SK-MEL-5 (cell line): ENCODE measurements at places on chromosomes 13 and 19. TPM values are rescaled to one million over a fixed set of nuclear protein-coding genes. Genes with fewer than 3 reads are reported as not detected.
A peak's percentile ranks its signal among the peaks of the same experiment; 100 is the strongest.

Gene CCDC122
- 8.1 and 11.7 TPM in 2 replicates for total RNA-seq

Gene SELENOV
- total RNA-seq, result not detected in 2 replicates

Gene LMTK3
- total RNA-seq, result not detected in 2 replicates

Gene PABPC3
- total RNA-seq, result 0.11 and 0.13 TPM in 2 replicates

Gene SLC1A5
- 90.2 and 105 TPM in 2 replicates for total RNA-seq

Gene CEACAM21
- total RNA-seq, result 0.21 TPM in 1 of 2 replicates, not detected in the other

Gene AKAP8L
- total RNA-seq, result 41.1 and 41.9 TPM in 2 replicates

Gene PSG1
- total RNA-seq, result not detected in 2 replicates

Gene YJEFN3
- 0.08 and 0.32 TPM in 2 replicates for total RNA-seq

GRCh38 chr19:18020212-18021085 is 12.5 kb downstream of the ARRDC2 start:
- no peak for DNase-seq

DNA sequence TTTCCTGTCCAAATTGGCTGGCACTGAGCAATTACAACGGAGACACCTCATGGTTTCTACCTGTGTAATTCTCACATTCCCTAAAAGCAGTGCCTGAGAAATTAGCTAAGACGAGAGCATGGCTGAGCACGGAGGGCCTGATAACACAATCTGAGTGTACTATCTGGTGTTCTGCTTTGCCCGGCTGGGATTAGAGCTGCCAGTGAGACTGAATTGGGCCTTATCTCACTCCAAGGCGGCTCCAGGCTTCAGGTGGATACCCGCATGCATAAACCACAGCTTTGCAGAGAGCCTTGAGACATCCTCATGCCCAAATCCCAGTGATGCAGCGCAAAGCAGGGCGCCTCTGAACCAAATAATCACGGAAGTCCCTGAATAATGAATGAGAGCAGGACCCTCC is 172.3 kb downstream of the OXGR1 start:
- DNase-seq, result no peak

DNA sequence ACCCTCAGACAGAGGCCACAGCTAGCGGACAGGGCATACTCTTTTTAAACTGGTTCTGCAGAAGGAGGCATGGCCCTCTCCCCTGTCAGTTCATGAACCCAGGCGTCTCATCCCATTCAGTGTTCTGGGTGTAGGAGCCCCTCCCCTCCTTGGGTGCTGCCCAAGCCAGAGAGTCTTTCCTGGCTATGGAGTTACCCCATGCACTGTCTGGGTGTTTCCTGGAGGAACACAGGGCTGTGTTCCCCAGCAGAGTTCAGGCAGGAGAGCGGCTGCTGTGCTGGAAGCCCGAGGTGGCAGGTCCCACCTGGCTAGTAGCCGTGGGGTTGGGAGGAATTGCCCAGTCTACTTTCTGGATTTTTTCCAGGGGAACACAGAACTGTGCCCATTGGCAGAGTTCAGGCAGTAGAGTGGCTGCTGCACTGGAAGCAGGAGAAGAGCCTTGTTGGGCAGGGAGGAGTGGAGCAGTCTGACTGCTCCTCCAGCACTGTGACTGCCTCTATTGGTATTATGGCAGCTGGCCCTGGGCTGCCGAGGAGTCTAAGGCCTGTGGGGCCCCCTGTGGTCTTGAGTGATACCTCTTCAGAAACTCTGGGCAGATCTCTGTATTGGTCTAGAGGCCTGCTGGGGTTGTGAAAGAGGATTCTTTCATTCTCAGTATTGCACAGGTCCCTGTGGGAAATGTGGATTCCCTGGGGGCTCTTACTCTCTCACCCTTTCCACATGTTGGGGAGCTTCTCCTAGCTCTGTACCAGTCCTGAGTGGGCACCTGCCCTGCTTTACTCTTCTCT is 168.3 kb downstream of the PCDH20 start:
- DNase-seq, result no peak

GRCh38 chr13:42215578-42216421 is 56.2 kb upstream of the AKAP11 start:
- DNase-seq, result peak; percentile 69

DNA sequence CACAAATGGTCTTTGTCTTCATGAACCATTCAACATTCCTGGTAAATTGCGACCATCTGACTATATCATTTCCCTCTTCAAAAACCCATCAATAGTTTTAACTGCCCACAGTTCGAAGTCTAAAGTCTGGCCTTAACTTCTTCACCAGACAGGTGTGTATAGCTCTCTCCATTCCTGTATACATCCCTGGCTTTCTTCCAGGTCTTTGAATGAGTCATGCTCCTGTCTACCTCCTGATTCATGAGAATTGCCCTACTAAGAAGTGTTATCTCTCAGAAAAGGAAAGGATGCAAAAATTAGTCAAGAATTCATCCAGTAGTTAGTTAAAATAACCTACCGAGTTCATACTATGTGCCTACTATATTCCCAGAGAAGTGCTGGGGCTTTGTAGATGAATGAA is 225.0 kb downstream of the TBC1D4 start:
- DNase-seq, result no peak

DNA sequence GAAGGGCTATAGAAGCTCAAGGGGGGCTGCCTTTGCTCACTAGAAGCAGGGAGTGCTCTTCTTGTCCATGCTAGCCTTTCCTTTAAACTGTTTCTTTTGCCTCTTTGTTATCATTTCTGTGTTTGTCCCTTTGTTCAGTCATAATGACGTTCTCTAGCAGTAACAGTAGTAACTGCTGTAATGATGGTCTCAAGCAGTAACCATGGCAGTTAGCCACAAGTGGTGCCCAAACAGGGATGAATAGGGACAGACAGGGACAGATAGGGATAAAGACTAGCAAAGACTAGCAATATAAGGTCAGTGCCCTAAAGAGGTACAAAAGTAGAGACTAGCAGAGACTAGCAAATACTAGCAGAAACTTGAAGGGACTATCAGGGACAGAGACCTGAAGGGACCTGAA is 869.0 kb upstream of the PRR20A start:
- no peak for DNase-seq

GRCh38 chr13:97441368-97441767 is 7.4 kb downstream of the RAP2A start:
- DNase-seq, result no peak

DNA sequence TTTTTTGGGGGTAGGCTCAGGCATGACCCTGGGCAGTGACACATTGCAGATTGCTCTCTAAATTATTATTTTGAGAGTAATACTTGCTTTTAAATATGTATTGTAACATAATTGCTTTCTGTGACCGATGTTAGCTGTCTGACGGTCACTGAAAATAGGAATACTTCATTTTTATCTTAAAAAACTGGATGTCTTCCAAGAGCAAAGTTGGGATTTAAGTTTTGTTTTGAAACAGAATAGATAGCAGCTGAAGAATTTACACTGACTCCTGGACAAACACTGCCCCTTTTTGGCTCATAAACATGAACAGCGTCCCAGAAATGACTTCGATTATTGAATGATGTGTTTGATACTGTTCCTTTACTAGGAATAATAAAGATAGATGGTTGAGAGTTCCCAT is 535.9 kb downstream of the GPC5 start:
- no peak for DNase-seq

GRCh38 chr19:30665449-30665848 is 293.3 kb downstream of the ZNF536 start:
- no peak for DNase-seq

- no peak for DNase-seq
Measured at GRCh38 chr13:104872153-104872552, 1663.3 kb downstream of the EFNB2 start.

DNA sequence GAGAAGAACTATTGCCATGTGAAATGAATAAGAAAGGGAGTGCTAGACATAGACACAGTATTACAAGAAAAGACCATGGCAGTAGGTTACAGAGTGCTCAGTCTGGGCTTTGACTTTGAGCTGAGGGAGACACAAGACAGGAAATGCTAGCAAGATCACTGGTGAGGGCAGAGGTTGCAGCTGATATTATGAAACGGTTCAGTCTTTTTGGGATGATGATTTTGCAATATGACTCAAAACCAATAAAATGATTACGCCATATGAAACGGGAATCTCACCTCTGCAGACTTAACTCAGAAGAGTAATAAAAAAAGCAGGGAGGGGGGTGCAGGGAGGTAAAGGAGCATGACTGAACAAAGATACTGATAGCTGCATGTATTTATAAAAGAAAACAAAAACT is 123.1 kb downstream of the RBM26 start:
- DNase-seq, result peak; percentile 7

- DNase-seq, result no peak
Measured at GRCh38 chr13:65585346-65585745, 1644.8 kb downstream of the PCDH9 start.

- DNase-seq, result no peak
Measured at GRCh38 chr19:292281-292884, 1.2 kb upstream of the PLPP2 start.

DNA sequence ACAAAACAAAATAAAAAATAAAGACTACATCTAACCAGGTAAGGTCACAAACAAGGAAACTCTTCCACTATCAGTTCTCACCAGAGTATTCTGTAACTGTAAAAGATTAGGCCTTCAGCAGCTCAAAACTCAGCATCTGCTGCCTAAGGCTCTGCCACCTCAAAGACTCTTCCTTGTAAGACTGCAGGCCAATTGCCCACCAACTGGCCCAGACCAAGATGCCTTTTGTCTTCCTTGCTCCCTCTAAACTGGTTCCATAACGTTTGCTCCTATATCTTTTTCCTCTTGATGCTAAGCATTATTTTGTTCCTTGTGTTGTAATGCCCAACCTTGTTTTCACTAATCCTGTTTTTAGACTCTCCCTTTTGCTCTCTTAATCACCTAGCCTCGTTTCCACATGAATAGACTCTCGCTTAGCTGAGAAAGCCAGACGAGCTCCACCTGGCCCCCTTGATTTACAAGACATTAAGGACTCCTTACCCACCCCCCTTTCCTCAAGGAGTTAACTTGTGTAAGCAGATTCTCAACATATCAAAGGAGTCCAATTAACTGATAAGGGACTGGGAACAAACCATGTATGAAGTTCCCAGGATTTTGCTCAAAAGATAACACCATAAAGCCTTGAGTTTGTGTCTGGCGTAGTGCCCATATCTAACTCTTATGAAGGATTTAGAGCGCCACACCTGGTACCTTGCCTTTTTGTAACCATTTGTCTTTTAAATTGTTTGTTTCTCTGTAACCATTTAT is 1.5 kb downstream of the ZNF814 start:
- no peak for DNase-seq

DNA sequence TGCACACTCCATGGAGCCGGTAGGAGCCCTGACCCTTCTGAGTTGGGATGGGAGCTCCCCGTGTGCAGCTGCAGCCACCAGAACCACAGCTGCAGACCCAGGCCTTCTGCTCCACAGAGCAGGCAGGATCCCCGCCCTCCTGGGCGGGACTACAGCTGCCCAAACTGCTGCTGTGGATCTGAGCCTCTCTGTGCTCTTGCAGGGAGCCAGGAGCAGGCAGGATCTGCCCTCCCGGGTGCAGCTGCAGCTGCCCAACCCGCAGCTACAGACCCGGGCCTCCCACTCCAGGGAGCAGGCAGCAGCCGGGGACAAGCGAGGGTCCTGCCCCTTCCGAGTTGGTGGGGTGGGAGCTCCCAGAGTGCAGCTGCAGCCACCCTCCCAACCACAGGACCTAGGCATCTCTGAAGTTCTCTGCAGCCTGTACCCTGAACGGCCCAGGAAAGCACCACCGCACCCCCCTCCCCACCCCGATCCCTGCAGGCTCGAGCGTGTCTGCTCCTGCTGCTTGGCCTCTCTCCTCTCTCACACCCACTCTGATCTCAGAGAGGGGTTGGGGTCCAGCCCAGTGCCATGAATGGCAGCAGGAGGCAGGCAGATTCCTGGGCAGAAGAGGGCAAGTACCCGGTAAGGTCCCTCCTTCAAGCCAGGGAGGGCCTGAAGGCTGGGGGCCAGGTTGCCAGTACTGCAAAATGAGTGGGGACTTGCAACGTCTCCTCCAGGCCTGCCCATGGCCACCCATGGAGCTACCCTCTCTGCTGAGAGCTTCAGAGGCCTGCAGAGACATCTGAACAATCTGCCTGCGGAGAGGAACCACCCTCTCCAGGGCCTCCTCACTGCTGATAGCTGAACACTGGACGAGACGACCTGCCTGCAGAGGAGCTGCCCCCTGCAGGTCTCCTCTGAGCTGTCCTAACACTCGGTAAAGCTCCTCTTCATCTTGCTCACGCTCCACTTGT is 16.4 kb upstream of the EMP3 start:
- DNase-seq, result no peak

DNA sequence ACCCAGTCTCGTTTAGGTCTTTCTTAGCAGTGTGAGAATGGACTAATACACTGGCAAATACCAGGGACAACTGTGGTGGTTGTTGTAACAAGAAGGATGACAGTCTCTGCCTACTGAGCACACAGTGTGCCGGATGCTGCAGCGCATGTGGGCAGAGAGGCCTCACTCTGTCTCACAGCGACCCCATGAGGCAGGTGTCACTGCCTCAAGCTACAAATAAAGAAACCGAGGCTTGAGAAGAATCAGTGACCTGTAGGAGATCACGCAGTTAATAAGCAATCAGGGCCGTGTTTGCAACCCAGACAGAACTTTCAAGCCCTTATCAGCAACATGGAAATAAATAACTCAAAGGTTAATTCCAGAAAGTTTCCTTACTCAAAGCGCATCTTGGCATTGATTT is 40.5 kb upstream of the GAS6 start:
- peak; percentile 66 for DNase-seq

DNA sequence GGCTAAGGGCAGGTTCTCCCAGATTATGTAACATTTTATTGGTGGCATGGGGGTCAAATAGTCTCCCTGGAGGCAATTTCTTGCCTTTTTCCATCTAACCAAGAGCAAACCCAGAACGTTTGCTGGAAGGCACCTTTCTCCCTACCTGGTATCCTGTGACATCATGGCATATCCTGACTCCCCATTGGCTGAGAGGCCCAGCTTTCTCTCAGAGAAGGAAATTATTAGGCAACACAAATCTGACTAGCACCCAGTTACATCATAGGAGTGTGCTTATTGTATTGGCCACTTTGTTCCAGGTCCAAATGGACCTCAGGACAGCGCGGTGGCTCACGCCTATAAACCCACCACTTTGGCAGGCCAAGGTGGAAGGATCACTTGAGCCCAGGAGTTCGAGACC is 13.0 kb downstream of the NTN5 start:
- DNase-seq, result peak; percentile 85

DNA sequence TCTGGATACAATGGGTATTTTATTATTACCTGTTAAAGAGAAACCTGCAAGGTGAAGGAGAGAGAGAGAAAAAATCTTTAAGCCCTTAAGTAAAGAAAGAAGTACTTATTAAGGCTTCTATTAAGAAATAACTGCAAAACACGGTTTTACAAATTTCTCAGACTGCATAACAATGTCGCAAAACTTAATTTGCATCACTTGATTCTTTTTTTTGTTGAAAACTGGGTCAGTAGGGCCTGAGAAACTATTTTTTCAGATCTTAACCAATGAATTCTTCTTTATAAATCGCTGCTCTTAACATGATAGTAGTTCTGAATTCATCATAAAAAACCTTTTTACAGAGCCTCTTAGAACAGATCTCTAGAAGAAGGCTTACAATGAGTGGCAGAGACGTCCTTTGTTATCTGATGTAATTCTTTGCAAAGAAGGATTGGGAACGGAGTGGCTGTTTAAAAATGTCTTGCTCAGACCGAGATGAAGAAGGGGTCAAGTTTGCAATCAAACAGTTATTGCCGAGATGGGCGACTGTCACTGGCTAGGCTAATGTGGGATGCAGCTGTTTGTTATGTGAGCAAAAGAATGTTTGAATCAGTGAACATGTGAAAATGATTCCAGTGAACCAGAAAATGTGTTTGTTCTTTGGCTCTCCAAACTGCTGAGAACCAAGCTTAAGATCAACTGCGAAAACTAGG is 76.3 kb downstream of the ZNF536 start:
- DNase-seq, result no peak

- DNase-seq, result peak; percentile 64
Measured at GRCh38 chr19:41541990-41542584, 33.9 kb upstream of the CEACAM21 start.

GRCh38 chr13:73800011-73800410 is 334.2 kb downstream of the KLF12 start:
- DNase-seq, result peak; percentile 61
